ENCODE measurements at places on chromosomes 16 and 17.
A peak's percentile ranks its signal among the peaks of the same experiment; 100 is the strongest.

DNA sequence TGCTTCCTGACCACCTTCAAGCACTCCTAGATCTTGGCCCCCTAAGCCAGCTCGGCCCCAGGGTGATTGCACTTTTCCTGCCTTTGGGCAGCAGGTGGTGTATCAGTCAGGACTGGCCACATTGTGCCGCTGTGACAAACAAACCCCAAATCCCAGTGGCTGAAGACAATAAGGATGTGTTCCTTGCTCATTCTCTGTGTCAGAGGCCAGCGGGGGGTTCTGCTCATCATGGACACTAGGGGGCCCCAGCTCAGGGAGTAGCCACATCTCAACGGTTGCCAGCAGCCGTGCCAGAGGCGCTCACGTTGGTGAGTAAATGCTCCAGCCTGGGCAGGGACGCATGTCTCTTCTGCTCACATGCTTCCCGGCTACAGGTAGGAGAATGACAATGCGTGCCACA lies 60.4 kb downstream of the ZDHHC7 start:
- peak; percentile 61 for DNase-seq

DNA sequence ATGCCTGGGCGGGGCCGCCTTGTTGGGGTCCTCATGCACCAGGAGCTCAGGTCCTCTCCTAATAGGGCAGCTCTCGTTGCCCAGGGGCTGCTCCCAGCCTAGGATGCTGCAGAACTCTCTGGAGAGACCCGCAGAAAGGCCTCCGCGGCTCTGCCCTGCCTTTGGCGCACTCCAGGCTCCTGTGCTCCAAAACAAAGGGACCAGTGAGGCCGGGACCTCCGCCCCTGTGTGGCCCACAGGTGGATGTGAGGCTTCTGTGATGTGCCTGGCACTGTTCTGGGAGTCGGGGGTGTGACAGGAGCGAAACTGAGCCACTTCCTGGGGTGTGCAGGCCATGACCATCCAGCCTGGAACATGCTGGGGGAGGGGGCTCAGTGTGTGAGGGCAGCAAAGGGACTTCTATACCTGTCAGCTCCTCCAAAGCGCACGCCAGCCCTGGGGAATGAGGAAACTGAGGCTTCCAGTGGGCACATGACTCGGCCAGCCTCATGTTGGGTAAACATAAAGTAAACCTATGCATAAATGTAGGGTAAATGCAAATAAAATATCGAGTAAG lies 153.2 kb downstream of the IRF8 start:
- no peak for DNase-seq

- no peak for DNase-seq
Measured at GRCh38 chr16:15857724-15858560, 1.1 kb upstream of the MYH11 start.

- DNase-seq, result no peak
Measured at GRCh38 chr16:9846362-9847099, 335.7 kb downstream of the GRIN2A start.

DNA sequence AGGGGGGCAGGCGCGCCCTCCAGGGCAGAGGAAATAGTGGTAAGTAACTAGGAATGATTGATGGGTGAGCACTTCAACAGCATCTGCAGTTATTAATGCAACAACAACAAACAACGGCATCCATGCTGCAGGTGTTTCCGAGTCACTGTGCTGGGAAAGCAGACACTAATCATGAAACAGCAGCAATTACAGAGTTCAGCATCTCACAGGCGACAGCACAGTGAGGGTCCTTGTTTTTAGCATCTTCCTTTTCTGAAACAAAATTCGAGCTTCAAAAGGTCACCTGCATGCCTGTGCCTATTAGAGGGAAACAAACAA lies 191.9 kb downstream of the SLC39A11 start:
- no peak for DNase-seq

GRCh38 chr17:17001874-17002520 lies 30.1 kb upstream of the TNFRSF13B start:
- peak; percentile 89 for DNase-seq

DNA sequence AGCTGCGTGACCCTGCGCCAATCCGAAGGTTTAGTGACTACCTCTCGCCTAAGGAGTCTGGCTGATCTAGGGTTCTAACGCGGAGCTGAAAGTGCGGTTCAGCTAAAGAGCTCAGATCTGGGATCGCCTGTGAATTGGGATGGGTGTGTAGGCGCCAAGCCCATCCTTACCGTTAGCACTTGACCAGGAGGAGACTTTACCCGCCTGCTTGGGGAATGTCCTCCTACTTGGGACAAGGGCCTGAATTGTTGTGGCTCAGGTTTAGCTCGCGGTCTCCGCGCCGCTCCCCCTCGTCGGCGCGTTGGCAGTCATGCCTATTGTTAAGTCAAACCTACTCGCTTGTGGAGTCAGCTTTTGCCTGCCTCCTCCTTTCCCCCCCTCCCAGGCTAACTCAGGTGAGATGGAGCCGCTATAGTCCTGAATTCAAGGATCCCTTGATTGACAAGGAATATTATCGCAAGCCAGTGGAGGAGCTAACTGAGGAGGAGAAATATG lies 480 bp downstream of the MRPS7 start:
- no peak for DNase-seq

- DNase-seq, result no peak
Measured at GRCh38 chr17:28968914-28969295, 17.6 kb upstream of the PHF12 start.
